Upper lobe of right lung (tissue), 1 donor: ENCODE measurements at places on chromosomes 4 and X. TPM values are rescaled to one million over a fixed set of nuclear protein-coding genes. Genes with fewer than 3 reads are reported as not detected.
A peak's percentile ranks its signal among the peaks of the same experiment; 100 is the strongest.

DNA sequence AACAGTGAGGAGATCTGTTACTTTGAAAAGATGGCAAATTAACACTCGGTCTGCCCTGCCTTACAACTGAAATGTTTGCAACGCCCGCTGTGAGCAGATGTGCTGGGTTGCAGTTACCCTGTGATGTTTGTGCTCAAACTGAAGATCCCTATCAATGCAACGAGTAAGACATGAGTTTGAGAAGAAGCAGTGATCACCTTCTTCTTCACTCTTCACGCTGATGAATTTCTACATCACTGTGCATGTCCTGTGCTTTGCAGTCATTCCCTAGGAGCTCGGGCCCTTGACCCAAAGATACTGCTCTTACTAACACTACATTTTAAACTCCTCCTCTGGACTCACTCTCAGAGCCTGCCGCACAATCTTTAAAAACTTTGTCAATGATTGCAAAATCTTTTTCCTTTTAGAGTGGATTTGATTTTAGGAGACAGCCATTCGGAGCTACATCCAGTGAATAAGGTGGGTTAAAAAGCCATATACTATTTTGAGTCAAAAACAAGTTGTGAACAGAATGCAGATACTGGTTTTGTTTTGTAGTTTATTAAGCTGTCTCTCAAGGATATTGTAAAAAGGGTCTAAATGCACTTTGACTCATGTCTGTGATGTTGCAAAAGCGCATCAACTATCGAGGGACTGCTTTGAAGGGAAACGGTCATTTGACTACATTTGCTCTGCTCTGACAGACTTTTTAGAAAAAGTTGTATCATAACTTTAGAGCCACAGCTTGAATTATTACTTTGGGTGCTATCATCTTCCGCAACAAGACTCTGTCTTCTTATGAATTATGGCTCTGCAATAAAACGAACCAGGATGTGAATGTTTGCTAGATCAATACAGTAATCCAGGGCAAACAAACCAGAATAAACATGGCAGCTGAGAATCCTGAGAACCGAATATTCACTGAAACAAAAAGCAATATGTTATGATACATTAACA, 5.7 kb upstream of the RHOH start:
- no peaks in the 10 kb centered on the region for H3K4me1 ChIP-seq
- no peak for DNase-seq
- no peaks in the 10 kb centered on the region for H3K36me3 ChIP-seq
- H3K4me3 ChIP-seq: no peak overlapping the region

- H3K4me1 ChIP-seq: no peaks in the 10 kb centered on the region
- no peaks in the 10 kb centered on the region for H3K36me3 ChIP-seq
- H3K4me3 ChIP-seq: no peak overlapping the region
- no peak for DNase-seq
Measured at GRCh38 chr4:115711575-115711974, 598.2 kb upstream of the NDST4 start.

DNA sequence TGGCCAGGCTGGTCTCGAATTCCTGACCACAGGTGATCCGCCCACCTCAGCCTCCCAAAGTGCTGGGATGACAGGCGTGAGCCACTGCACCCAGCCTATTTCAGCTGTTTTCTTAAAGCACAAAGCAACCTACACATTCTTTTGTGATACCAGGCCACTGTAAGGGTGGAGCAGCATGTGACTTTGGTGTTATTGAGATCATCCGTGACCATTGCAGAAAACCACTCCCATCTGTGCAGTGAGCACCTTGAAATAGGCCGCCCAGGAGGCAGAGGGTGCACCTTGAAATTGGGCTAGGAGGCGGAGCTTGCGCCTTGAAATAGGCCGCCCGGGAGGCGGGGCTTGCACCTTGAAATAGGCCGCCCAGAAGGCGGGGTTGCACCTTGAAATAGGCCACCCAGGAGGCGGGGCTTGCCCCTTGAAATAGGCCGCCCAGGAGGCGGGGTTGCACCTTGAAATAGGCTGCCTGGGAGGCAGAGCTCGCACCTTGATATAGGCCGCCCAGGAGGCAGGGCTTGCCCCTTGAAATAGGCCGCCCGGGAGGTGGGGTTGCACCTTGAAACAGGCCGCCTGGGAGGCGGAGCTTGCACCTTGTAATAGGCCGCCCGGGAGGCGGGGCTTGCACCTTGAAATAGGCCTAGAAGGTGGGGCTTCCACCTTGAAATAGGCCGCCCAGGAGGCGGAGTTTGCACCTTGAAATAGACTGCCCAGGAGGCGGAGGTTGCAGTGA, 9.0 kb upstream of the SLC25A6 start:
- peak; percentile 27 for DNase-seq
- H3K36me3 ChIP-seq: peaks cover 41% of the 10 kb centered on the region
- no peak overlapping the region for H3K27ac ChIP-seq
- no peak overlapping the region for H3K4me3 ChIP-seq

GRCh38 chr4:150021483-150021882, 56.8 kb upstream of the DCLK2 start:
- no peaks in the 10 kb centered on the region for H3K4me1 ChIP-seq
- no peaks in the 10 kb centered on the region for H3K27me3 ChIP-seq
- no peaks in the 10 kb centered on the region for H3K36me3 ChIP-seq
- H3K27ac ChIP-seq: no peak overlapping the region

DNA sequence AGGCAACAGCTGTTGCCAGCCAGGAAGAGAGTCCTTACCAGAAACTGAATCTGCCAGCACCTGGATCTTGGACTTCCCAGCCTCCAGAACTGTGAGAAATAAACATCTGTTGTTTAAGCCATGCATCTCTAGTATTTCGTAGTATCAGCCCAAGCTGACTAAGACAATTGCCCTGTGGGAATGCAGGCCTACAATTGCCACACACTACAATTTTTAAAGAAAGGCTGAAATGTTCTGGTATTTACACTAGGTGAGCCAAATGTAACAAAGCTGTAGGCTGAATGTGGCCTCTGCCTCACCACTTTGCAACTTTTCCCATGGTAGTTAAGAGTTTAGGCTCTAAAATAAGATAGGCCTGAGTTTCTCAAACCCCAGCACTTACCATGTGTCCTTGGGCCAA, 59.1 kb downstream of the SPATA18 start:
- H3K36me3 ChIP-seq: no peaks in the 10 kb centered on the region
- H3K27me3 ChIP-seq: no peaks in the 10 kb centered on the region
- no peak overlapping the region for H3K4me3 ChIP-seq
- H3K4me1 ChIP-seq: no peaks in the 10 kb centered on the region
- no peak overlapping the region for H3K27ac ChIP-seq

- DNase-seq: no peak
- H3K36me3 ChIP-seq: no peaks in the 10 kb centered on the region
- no peak overlapping the region for H3K4me3 ChIP-seq
- no peaks in the 10 kb centered on the region for H3K4me1 ChIP-seq
- H3K27me3 ChIP-seq: no peaks in the 10 kb centered on the region
Measured at GRCh38 chrX:10526451-10526850, 93.9 kb downstream of the MID1 start.

- H3K36me3 ChIP-seq: no peaks in the 10 kb centered on the region
- H3K4me1 ChIP-seq: no peaks in the 10 kb centered on the region
- H3K27ac ChIP-seq: peak overlapping the region; percentile 30
- peak; percentile 60 for DNase-seq
- H3K27me3 ChIP-seq: no peaks in the 10 kb centered on the region
Measured at GRCh38 chrX:134718105-134718965, 60.1 kb upstream of the PLAC1 start.

DNA sequence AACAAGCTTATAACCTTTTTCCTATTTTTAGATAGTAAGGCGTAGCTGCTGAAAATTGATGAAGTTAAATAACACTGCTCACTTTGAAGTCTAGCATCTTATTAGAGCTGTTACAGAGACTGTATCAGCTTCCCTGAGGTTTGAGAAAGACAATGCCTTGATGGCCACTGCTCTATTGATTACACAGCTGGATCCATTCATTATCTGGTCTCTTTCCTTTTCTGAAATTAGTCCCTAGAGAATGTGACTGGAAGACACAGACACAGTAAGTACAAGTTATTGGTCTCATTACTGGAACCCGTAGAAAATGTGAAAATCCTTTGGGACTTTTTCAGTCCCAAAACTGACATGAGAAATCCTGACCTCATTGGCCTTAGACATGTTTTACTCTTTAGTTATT, 188.3 kb downstream of the NAF1 start:
- no peaks in the 10 kb centered on the region for H3K4me1 ChIP-seq
- no peak overlapping the region for H3K27ac ChIP-seq
- no peaks in the 10 kb centered on the region for H3K36me3 ChIP-seq
- H3K27me3 ChIP-seq: no peaks in the 10 kb centered on the region
- no peak for DNase-seq

DNA sequence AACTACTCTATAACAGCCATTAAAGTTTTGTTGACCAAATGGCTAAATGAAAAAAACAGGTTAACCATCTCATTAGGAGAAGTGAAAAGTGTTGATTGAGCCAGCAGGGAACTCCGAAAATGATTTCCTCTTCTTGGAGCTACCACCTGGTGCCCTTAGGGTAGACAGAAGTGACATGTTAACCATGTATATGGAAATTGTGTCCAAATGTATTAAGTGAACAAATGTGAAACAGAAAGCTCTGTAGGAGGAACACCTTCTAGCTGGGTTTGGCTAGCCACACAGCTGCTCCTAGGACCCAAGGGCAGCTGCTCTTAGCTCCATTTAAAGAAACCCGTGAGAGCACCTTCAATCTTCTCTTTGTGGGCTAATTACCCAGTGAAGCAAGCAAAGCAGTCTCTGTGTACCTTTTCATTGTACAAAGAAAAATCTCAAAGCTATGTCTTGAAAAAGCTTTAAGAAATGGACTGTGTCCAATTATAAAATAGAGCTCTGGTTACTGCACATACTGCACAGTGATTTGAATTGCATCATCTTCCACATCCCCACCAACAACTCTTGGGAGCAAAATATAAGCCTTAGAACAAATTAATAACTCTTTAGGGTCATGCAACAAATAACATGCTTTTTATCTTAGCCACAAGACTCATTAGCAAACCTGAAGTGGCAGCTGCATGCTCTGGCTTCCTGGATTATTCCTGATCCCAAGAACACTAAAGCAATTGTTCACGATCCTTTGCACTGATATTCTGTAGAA, 59.2 kb upstream of the PARM1 start:
- DNase-seq: no peak
- no peaks in the 10 kb centered on the region for H3K4me1 ChIP-seq
- H3K27me3 ChIP-seq: no peaks in the 10 kb centered on the region
- H3K36me3 ChIP-seq: no peaks in the 10 kb centered on the region

- H3K36me3 ChIP-seq: no peaks in the 10 kb centered on the region
- no peak overlapping the region for H3K4me3 ChIP-seq
- DNase-seq: no peak
Measured at GRCh38 chrX:74520896-74521295, 93.5 kb downstream of the RLIM start.

DNA sequence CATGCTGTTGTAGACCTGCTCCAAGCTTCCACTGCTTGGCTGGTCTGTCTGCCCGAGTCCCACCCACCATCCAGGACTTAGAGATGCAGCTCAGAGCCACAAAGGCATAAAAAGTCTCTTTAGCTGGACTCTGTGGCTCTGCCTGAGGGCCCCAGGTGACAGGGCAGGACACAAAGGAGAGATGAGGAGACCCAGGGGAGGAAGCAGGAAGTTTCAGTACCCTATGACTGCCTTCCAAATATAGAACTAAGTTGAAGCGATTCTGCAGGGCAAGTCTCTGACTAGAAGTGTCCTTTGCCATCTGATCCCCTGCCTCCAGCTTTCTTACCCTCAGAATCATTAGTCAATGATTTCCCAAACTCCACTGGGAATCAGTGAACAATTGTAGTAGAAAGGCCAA, 11.2 kb upstream of the CXCR3 start:
- DNase-seq: no peak
- no peaks in the 10 kb centered on the region for H3K36me3 ChIP-seq
- no peaks in the 10 kb centered on the region for H3K4me1 ChIP-seq
- H3K27me3 ChIP-seq: no peaks in the 10 kb centered on the region
- H3K27ac ChIP-seq: no peak overlapping the region

DNA sequence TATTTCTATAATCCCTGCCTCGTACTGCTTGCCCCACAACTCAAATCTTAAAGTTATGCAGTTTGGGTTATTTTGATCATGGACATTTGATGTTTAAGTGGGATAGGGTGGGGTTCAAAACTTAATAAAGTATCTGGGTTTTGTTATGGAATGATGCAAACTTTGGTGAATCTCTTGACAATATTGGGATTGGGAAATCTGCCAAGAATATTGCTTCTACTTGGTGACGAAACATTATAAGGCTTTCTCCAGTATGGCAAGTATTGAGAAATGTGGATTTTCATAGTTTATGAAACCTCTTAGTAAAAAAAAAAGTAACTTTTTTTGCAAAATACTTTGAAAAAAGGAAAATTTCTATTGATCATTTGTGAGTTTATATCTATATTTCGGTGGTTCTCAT, 130.8 kb upstream of the SFRP2 start:
- no peak overlapping the region for H3K4me3 ChIP-seq
- no peaks in the 10 kb centered on the region for H3K4me1 ChIP-seq
- DNase-seq: no peak
- no peaks in the 10 kb centered on the region for H3K36me3 ChIP-seq
- H3K27ac ChIP-seq: no peak overlapping the region

- no peak overlapping the region for H3K4me3 ChIP-seq
- H3K36me3 ChIP-seq: no peaks in the 10 kb centered on the region
- no peak overlapping the region for H3K27ac ChIP-seq
- no peaks in the 10 kb centered on the region for H3K27me3 ChIP-seq
- DNase-seq: no peak
- no peaks in the 10 kb centered on the region for H3K4me1 ChIP-seq
Measured at GRCh38 chr4:85431156-85431555, 43.8 kb upstream of the ARHGAP24 start.

DNA sequence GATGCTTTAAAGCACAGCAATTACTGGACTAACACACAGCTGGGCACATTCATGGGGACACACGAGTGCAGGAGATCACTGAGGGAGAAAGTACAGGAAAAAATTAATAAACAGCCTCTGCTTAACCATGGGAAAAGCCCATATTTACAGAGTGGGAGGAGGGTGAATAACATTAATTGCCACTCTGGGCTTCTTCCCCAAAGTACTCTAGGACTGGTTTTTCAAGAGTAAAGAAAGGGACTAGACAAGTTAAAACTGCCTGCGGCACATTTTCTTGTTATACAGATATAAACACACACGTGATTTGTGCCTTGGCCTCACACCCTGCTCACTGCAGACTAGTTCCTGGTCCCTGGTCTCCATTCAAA, 179.7 kb upstream of the TET2 start:
- H3K36me3 ChIP-seq: no peaks in the 10 kb centered on the region
- no peak for DNase-seq
- H3K4me3 ChIP-seq: peak overlapping the region; percentile 2
- no peaks in the 10 kb centered on the region for H3K27me3 ChIP-seq
- no peaks in the 10 kb centered on the region for H3K4me1 ChIP-seq
- peak overlapping the region; percentile 27 for H3K27ac ChIP-seq

GAGE2A gene
- total RNA-seq: not detected

TEX11 gene
- total RNA-seq: not detected

NPNT gene
- total RNA-seq: 263 TPM

TKTL2 gene
- not detected for total RNA-seq

EDA gene
- 5.5 TPM for total RNA-seq

FMR1NB gene
- not detected for total RNA-seq

HPSE gene
- total RNA-seq: 5.6 TPM

IL2 gene
- not detected for total RNA-seq

CSN1S1 gene
- not detected for total RNA-seq

NPY5R gene
- total RNA-seq: 0.38 TPM
